HepG2 (cell line): ENCODE measurements at places on chromosomes 4 and X. TPM values are rescaled to one million over a fixed set of nuclear protein-coding genes. Genes with fewer than 3 reads are reported as not detected.

DNA sequence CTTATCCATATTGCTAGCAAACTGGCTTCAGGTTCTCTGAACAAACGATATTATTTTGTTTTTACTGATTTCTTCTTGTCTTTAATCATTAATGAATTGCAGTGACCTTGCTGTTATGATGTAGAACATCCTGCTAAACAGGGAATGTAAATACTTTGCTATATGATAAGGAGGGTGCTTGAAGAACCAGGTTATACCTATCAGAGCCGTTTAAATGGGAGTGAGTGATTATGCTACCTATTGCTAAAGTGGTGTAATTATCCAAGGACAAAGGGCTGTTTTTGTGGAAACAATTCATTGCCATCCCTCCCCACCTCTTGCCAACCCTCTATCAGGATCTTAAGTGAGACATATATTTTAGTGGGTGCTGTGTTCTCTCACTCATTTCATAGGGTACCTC, 788.9 kb downstream of the RPA4 start:
- no peak overlapping the region for H3K4me3 ChIP-seq
- DNase-seq = no peak
- H3K27me3 ChIP-seq = no peaks in the 10 kb centered on the region
- no peaks in the 10 kb centered on the region for H3K4me1 ChIP-seq
- H3K27ac ChIP-seq = no peak overlapping the region
- H3K36me3 ChIP-seq = no peaks in the 10 kb centered on the region

- peaks cover 33% of the 10 kb centered on the region for H3K4me1 ChIP-seq
- H3K27ac ChIP-seq = peak overlapping the region; percentile 32
- no peak overlapping the region for H3K4me3 ChIP-seq
- H3K27me3 ChIP-seq = no peaks in the 10 kb centered on the region
- no peaks in the 10 kb centered on the region for H3K36me3 ChIP-seq
Measured at GRCh38 chrX:19870710-19871490, 16.5 kb downstream of the SH3KBP1 start.

DNA sequence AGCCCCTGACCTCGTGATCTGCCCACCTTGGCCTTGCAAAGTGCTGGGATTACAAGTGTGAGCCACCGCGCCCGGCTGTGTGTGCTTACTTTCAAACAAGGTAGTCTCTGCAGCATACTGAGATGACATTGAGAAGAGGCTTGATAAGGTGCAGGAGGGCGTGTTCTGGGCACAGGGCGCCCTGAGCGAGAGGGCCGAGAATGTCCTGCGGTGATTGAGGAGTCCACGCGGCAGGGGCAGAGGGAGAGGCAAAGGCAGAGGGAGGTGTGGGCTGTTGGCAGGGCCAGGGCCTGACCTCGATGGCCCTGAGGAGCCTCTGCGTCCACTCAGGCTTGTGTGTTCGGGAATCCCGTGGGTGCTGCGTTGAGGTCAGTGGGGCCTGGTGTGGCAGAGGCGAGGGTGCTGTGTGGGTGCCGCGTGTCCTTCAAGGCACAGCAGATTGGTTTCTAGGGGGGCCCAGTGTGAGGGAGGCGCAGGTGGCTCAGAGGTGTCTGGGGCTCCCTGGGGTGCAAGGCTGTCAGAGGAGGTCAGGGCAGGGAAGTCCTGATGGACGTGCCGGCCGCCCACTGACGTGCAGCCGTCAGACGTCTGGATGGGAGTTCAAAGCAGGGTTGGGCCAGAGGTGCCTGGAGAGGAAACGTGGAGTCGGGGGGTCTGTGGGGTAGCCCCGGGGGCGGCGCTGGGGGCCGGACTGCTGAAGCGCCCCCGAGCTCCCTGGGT, 12.1 kb downstream of the PCGF3 start:
- no peak for DNase-seq
- H3K36me3 ChIP-seq = 0 out of 3 replicates have a peak, but pooled peaks cover 2% of the 10 kb centered on the region
- no peak overlapping the region for H3K4me3 ChIP-seq
- no peaks in the 10 kb centered on the region for H3K27me3 ChIP-seq

DNA sequence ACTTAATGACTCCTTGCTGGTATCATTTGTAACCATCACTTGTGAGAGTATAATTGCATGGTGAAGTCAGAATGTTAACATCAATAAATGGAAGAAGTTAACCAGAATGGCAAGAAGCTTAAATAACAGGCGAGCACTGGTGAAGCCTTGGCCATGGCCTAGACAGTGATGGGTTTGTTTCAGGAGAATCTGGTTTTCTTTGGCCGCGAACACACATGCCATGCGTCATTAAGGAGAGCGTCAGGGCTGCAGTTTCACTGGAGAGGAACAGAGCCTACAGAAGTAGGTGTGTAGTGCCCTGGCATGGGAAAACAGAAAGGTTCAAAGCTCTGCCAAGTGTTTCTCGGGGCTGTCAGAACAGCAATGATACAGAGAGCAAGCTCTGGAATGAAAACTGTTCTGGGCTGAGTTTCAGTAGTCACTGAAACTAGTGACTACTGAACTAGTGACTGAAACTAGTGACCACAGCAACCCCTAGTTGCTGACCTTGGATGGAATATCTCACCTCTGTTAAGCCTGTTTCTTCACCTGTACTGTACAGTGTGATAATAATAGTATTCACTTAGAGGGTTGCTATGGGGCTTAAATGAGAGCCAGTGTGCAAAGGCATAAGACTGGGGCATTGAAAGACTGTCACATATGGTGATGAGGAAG, 93.8 kb downstream of the C4orf51 start:
- DNase-seq = no peak
- no peak overlapping the region for H3K27ac ChIP-seq
- no peaks in the 10 kb centered on the region for H3K4me1 ChIP-seq
- no peak overlapping the region for H3K4me3 ChIP-seq

GRCh38 chr4:33650036-33650435, 2594.3 kb downstream of the ARAP2 start:
- H3K36me3 ChIP-seq = no peaks in the 10 kb centered on the region
- no peak for DNase-seq
- no peaks in the 10 kb centered on the region for H3K27me3 ChIP-seq
- H3K4me3 ChIP-seq = no peak overlapping the region
- no peak overlapping the region for H3K27ac ChIP-seq

DNA sequence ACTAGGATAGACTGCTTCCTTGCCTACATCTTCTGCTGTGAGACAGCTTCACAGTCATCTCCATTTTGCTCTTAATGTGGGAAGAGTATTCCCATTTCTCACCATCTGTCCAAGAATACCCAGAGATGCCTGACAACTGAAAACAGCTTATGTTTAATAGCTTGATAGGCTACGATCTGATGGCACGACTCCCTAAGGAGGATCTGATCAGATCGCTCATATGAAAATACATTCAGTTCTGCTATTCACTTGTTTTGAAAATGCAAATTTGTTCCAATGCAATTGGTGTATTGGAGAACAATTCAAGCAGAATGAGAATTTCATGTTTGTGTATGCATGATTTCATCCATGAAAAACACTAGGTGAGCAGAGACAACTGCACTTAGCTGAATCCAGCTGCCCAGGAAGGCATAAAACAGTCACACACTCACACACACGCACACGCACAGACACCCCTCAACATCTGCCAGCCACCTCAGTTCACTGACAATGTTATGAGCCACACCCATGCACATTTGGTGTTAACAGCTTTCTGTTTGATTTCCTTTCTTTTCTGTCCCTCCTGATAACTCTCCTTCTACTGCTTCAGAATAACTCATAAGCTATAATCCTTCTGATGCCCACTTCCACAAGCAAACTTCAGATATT, 29.6 kb downstream of the TRIML1 start:
- H3K27ac ChIP-seq = no peak overlapping the region
- no peak for DNase-seq
- H3K27me3 ChIP-seq = no peaks in the 10 kb centered on the region; the same call in 1 of the 2 replicates
- no peaks in the 10 kb centered on the region for H3K36me3 ChIP-seq

DNA sequence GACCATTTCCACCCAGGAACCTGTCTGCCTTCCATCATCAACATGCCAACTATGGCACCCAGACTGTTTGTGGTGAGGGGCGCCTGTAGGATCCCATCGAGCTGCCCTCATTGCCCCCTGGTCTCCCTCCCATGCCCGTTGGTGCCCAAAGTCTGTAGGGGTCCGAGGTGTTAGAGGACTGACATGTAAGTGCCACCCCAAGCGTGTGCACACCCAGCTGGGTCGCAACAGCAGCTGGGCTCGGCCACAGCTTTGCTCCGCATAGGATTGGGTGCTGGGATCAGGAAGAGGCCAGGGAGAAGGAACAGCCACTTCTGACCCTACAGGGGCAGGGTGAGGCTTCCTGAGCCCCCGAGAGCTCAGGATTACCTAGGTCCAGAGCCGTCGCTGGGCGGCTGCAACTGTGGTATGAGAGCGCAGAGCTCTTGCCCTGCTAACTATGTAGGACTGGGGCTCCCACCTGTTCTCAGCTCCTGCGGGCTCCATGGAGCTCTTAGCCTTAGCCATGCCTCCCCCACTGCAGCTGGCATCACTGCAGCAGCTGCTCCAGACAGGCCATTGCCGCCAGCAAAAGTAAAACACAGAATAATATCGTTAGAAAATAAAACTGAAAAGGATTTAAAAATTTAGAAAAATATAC, 1160.3 kb downstream of the FSTL5 start:
- H3K4me3 ChIP-seq = no peak overlapping the region
- H3K27ac ChIP-seq = no peak overlapping the region
- H3K27me3 ChIP-seq = no peaks in the 10 kb centered on the region

GRCh38 chr4:180281724-180282123, 1961.5 kb upstream of the TENM3 start:
- no peaks in the 10 kb centered on the region for H3K27me3 ChIP-seq
- no peak for DNase-seq
- H3K36me3 ChIP-seq = no peaks in the 10 kb centered on the region
- H3K4me3 ChIP-seq = no peak overlapping the region

The CAMK2D gene
- total RNA-seq = 65.4 and 86.7 TPM in 2 replicates

The CYP2U1 gene
- 1.9 and 3.4 TPM in 2 replicates for total RNA-seq

The P2RY10 gene
- total RNA-seq = not detected in 2 replicates

The NLRP2B gene
- not detected in 2 replicates for total RNA-seq

The JCHAIN gene
- not detected in 2 replicates for total RNA-seq
